ENCODE measurements at places on chromosomes 7 and 10.

DNA sequence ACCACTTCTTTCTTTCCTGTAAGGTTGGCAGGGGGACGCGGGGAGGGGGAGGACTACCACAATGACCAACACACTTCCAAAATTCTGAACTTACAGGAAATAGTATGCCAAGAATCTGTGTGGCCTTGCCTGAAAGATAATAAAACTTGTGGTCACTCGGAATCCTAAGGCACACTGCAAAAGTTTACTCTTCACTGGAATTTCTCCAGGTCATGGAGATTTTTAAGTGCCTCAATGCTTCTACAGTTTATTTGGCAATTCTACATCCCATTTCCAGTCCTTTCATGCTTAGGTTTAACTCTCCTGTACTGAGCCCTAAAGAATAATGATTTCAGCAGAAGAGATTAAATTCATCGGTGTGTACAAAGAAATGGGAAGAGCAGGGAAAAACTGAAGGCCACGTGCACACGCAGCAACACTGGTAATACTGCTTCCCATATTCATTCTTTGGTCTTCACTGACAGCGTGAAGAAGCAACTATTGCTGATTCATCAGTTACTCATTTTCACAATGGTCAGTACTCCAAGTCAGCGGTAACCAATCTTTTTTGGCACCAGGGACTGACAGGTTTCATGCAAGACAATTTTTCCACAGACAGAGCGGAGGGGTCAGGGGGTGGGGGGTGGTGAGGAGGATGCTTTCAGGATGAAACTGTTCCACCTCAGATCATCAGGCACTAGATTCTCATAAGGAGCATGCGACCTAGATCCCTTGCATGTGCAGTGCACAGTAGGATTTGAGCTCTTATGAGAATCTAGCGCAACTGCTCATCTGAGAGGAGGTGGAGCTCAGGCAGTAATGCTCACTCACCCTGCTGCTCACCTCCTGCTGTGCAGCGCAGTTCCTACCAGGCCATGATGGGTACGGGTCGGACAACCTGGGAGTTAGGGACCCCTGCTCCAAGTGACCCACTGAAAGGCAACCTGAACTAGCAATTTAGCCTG is 9.8 kb downstream of the LARP4B start:
- no peak for DNase-seq

- no peak for DNase-seq
Observed at GRCh38 chr7:113060100-113060499, 26.5 kb downstream of the GPR85 start.

DNA sequence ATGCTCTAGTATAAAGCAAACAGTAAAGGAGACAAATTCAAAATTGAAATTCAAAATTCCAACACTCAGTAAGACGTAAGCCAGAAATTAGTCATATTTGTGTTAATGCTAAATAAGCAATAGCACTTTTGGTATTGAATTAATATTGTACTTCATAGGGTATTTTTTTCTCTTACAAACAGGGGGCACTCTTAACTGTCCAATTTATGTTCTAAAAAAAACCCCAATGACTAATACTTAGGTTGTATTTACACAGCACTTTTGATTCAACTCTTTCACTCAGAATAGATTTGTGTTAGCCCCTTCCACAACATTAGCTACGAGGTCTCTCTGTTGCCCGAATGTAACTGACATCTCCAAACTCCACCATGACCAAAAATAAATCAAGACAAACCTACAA is 284.9 kb upstream of the COBL start:
- peak; percentile 64 for DNase-seq

DNA sequence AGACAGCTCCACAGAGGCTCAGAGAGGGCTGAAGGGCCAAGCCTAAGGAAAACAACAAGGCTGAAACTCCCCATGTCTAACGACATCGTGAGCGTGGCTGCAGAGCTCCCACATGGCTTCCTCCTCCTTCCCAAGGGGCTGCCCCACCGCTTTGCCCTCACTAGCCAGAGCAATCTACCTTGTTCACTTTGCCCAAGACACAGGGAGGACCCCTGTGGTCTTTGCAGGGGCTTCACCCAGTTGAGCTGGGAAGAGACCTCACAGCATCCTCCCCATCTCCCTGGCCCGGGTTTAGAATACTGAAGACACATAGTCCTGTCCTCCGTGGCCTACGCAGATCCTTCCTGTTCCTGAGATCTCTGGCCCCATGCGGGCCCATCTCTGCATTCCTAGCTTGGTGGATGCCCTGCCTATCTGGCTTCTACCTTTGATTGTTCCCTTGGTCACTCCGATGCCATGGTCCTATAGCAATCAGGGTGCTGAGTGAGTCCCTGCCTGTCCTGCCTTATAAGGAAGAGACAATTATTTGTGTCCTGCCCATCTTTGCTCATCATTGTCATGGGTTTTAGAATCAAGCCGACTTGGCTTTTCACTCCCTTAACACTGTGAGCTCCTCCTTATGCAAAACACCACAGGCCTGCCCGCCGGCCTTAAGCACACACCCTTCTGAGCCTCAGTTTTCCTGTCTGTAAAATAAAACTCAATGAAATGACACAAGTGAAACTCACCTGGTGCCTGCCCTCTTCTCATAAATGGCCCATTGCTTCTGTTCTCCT is 73.2 kb downstream of the PARP12 start:
- no peak for DNase-seq

DNA sequence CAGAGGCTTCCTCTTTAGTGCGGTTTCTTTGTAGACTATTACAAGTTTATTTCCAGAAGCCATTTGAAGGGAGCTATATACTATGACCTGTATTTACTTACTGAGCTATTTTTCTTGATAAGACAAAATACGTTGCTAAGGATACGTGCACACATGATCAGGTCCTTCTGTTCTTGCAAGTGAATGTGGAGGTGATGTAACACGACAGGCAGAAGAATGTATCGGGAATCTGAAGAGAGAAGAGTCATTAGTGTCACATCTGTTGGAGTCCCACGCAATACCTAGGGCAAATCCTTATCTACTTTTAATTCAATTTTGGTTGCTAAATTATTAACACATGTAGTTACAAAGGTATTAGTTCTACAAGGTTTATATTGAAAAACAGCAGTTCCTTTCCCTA is 284.6 kb upstream of the IMMP2L start:
- no peak for DNase-seq

GRCh38 chr10:54653518-54653917 is 147.5 kb downstream of the PCDH15 start:
- DNase-seq = no peak

- peak; percentile 70 for DNase-seq
Observed at GRCh38 chr7:75957021-75957736, 37.2 kb downstream of the TMEM120A start.

DNA sequence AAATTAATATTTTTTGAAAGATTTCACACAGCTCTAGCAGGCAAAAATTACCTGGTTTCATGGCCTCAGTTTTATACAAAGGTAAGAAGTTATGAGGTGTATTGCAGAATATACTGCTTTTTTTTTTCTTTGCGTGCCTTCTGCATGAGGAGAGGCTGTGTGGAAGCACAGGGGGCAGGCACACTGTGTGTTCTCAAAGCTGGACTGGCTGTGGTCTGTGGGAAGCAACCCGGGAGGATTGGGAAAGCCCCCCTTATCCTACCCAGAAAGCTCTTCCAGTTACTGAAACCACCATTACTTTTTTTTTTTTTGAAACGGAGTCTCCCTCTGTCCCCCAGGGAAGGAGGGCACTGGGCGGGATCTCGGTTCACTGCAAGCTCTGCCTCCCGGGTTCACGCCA is 25.0 kb downstream of the ADARB2 start:
- no peak for DNase-seq

- no peak for DNase-seq
Observed at GRCh38 chr10:35451151-35452016, 115.1 kb downstream of the CCNY start.

DNA sequence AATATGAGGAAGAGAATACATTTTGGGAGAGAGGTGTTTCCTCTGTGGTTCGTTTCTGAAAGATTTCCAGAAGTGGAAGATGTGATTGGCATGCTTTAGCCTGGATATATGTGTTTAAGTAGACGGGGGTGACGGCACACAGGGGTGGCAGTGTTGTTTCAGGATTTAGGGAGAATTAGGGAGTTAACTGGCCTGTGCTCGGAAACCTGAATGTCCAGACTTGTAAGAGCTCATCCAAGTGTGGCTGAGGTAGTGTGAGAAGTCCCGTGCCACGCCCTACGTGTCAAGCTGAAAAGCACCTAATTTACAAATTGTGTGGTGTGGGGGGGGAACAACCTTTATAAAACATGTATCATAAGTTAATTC is 1.1 kb downstream of the RALA start:
- peak; percentile 41 for DNase-seq

DNA sequence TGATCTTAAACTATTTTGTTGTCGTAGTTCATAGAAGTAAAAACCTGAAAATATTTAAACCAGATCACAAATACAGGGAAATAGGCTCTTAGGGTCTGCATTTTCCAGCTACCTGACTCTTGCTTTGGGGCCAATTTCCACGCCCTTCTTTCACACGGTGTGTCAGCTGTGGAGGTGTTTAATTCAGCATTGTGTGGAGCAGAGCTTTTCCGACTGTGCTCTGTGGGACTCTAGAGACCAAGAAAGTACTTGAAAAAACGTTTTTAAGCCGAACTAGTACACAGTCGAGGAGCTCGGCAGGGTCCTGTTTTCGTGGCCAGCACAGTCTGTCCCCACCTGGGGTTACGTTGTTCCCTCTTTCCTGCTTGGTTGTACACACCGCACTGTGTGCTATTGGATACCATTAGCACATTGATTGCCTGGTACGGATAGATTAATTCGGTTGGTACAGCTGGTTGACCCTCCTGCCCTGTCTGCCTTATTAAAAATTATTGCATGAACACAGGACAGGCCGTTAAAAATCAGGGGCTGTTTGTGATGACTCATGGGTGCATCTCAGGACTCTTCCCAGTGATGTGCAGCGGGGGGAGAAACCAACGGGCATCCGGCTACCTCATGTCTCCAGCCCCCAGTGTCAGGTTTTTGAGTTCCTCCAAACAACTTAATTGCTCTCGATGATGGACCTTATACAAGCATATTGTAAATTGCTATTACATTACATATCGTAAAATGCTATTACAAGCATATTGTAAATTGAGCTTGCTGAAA is 80.7 kb upstream of the BTBD16 start:
- no peak for DNase-seq

- no peak for DNase-seq
Observed at GRCh38 chr10:129335942-129336341, 131.1 kb upstream of the MGMT start.

DNA sequence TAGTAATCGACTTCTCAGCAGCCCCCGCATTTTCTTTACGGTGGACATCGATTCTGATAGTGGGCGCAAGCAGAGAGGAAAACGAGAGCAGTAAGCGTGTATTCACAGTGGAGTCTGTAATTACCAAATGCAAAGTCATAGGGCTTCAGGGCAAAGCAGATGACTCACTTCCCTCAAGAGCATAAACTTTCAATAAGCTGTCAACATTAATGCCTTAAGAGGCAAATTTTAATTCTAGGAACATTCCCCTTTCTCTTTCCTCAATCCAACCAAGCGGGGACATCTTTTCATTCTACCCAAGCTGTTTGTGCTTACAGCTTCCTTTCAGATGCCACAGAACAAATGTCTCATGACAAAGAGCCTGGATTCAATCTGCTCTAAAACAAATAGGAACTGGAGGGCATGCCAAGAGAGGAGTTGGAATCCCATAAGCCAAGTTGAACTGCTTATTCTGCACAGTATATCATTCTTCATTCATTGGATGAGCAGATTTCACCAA is 48.6 kb downstream of the MALSU1 start:
- no peak for DNase-seq

GRCh38 chr10:17872191-17873091 is 63.3 kb downstream of the MRC1 start:
- no peak for DNase-seq

DNA sequence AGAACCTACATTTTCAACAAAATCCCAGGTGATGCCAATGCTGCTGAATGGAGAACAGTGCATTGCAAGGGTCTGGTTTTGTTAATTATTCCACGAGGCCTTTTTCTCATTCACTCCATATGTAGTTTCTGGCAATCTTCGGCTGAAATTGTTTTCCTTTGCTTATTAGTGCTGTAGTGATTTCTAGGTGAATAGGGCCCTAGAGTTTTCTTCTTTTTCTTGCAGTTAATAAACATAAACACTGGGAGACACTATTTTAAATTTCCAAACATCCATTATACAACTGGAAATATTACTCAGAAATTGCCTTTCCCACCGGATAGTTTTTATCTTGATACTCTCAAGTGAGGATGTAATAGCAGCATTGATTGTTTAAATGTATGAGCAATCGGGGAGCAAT is 435.6 kb downstream of the XPNPEP1 start:
- DNase-seq = no peak

Measured in SW480 (cell line).